Right hindlimb (tissue), 1 donor: ENCODE measurements at places on chromosomes 12 and 14.

DNA sequence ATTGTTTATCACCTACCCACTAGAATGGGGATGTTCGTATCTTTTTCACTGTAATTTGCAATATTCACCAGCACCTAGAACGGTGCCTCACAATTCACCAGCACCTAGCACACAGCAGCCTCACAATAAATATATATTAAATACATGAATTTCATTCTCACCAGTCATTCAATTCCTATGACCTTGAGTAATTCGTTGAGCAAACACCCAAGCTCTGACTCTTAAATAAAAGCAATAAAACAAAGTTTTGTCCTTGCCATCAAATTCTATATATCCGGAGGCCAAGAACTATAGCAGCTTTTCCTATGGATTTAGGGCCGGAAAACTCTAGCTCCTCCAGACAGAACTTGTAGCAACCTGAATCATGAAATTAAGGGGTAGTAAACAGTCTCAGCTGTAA, 981 bp downstream of the VTI1B start:
- DNase-seq, result no peak

- no peak for DNase-seq
Observed at GRCh38 chr12:111135293-111135832, 215.0 kb upstream of the MYL2 start.

DNA sequence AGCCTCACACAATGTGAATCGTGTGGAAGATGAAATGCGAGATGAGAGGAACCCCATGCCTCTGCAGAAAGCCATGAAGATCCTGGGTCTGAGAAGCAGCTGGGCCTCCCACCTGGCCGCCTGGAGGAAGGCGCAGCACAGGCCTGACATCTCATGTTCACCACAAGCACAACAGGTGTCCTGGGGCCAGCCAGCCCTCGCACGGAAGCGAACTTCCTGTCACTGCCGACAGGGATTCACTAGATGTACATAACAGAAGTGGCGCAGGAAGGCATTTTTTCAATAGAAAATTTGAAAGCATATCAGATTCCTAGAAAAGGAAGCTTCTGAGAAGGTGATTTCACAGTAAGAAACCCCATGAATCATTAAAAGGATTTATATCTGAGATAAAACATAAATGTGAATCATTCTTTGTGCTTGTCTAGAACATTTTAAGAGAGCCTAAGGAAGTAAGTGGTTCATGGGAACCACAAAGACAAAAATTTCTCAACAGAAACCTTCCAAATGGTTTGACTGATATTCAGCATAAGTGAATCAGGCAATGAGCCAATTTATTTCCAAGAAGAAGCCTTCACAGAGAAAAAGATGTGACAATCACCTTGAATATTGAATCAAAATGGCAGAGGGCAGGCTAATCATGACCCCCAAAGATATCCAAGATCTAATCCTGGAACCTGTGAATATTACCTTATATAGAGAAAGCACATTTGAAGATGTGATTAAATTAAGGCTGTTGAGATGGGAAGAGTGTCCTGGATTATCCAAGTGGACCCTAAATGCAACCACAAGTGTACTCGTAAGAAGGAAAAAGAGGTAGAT, 311.9 kb downstream of the DUSP6 start:
- DNase-seq, result peak; percentile 54

DNA sequence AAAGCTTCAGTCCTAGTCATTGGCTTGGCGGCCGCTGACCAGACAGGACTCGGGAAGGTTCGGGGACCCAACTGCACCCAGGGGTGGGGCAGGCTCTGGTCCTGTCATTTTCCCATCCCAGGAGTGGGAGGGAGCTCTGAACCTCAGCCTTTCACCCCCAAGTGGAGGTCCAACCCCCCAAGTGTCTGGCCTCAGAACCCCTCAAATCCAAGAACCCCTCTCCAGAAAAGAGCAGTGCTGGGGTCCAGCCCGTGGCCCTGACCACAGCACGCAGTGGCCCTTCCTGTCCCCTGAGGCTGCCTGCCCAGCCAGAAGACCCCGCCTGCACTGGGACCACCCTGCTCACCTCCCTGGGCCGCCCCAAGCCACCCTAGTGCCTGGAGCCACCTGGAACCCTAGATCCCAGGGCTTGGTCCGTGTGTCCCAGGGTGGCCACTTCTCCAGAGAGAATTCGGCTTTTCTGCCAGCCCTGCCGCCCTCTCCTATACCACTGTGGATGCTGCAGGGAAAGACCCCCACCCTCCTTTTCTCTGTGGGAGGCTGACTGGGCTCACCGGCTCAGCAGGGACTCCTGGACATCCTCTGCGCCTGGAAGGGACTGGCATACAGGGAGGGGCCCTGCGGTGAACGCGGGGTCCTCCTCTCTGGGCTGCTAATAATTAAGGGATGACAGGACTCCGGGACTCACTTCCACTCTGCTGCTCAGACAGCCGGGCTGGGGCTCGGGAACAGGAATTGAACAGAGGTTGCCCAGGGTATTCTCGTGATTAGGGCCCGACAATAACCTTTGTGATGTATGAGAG, 326.9 kb upstream of the SFSWAP start:
- DNase-seq, result no peak

DNA sequence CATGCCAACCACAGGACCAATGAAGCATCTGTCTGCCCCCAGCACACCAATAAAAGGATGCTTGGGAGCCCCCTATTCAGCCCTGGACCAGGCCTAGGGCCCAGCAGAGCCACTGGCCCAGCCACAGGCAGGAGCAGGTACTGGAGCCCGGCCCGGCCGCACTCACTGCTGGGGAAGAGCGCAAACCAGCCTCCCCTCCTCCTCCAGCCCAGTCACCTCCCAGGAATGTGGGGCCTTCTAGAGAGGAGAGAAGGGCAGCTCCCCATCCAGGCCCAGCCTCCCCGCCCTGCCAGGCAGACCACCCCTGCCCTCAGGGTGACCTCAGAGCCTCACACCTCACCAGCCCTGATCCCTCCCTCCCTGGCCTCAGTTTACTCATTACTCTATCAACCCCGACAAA, 56.2 kb downstream of the CCNK start:
- no peak for DNase-seq

DNA sequence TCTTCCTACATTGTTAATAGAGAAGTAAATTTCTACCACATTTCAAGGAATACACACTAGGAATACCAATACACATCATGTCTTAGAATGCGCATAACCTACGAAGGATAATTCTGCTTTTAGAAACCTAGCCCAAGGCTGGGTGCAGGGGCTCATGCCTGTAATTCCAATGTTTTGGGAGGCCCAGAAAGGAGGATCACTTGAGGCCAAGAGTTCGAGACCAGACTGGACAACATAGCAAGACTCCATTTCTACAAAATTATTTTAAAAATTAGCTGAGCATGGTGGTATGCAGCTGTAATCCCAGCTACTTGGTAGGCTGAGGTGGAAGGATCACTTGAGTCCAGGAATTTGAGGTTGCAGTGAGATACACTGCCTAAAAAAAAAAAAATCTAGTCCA, 206.9 kb downstream of the SOX5 start:
- no peak for DNase-seq

DNA sequence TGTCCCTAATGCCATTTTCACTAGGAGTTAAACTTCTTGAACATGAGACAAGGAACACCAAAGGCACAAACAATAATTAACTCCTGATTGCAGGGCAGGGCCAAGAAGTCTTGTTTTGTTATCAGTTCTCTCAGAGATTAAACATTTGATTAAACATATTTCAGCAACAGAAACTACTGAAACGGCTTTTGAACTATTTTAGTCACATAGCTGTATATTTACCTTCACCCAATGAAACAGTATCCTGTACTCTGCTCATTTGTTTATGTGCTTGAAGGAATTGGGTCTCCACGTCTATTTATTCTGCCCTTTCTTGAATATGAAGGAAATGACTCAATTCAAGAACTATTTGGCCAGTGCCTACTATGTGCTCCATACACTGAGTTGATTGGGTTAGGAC, 51.3 kb upstream of the PTCSC3 start:
- no peak for DNase-seq

GRCh38 chr14:44960146-44960545, 1.6 kb downstream of the KLHL28 start:
- no peak for DNase-seq

GRCh38 chr12:54358191-54358944, 5.9 kb downstream of the GPR84 start:
- peak; percentile 71 for DNase-seq

DNA sequence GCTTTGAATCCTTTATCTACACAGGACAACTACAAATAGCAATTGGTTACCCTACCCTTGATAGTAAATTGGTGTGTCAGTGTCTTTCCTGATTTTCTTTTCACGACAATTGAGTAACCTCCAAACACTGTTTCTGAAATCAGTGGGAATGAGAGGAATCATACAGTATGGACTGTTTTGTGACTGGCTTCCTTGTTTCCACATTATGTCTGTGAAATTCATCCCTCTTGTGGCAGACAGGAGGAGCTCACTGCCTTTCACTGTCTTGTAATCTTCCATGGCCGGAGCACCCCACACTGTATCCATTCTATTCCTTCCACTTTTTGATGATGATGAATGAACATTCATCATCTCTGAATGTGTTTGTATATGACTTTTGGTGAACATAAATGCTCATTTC, 164.0 kb upstream of the PZP start:
- no peak for DNase-seq

DNA sequence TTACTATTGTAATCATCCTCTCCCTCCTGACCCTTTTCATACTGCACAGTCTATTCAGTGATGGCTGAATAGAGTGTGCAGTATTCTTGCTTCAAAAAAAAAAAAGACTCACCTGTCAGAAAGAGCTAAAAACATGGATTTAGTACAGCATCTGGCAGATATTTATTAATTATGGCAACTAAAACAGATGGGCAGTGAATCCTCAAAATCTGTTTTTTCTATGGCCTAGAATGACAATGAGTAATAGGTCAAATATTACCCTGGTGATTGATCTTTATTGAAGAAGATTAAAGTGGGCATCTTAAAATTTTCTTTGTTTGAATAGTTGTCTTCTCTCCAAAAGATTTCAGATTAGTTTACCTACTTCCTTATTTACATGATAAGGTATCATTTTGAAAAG, 543.6 kb downstream of the FOXG1 start:
- DNase-seq, result no peak
